ENCODE measurements at places on chromosomes 6 and 20.

- no peak for DNase-seq
These were observed 112.5 kb downstream of the FAM217A start for GRCh38 chr6:3966426-3966825.

DNA sequence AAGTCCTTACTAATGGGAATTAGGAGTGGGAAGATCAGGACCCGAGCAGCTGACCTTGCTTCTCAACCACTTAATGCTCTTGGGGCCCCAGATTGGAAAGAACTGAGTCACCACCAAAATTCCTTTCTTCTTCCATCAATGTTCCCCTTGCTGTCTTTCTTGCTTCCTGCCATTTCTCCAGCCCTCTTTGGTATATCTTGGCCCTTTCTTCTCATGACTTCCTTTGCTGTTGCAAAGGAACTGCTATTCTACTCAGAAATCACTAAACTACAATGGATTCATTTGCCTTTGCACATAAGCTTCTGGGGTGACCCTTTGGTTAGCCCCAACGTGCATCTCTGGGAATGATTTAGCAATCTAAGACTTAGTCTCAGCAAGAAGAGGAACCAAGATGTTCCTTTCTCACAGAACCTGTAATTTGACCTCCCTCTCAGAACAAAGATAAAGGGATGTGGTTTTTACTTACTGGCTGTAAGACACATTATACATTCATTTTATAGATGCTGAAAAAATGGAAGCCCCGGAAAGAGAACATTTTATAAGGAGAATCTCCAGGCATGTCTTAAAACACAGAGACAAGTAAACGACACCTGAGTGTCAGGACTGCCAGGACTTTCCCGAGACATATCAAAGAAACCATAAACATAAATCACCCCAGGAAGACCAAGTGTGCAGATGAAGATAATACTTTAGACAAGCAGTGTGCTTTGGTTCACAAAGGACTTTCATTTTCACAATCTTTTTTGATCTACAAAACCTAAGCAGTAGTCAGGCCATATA is 99.0 kb upstream of the TNFAIP3 start:
- peak; percentile 18 for DNase-seq

- DNase-seq, result no peak
These were observed 2.2 kb downstream of the HIVEP2 start for GRCh38 chr6:142942805-142943227.

DNA sequence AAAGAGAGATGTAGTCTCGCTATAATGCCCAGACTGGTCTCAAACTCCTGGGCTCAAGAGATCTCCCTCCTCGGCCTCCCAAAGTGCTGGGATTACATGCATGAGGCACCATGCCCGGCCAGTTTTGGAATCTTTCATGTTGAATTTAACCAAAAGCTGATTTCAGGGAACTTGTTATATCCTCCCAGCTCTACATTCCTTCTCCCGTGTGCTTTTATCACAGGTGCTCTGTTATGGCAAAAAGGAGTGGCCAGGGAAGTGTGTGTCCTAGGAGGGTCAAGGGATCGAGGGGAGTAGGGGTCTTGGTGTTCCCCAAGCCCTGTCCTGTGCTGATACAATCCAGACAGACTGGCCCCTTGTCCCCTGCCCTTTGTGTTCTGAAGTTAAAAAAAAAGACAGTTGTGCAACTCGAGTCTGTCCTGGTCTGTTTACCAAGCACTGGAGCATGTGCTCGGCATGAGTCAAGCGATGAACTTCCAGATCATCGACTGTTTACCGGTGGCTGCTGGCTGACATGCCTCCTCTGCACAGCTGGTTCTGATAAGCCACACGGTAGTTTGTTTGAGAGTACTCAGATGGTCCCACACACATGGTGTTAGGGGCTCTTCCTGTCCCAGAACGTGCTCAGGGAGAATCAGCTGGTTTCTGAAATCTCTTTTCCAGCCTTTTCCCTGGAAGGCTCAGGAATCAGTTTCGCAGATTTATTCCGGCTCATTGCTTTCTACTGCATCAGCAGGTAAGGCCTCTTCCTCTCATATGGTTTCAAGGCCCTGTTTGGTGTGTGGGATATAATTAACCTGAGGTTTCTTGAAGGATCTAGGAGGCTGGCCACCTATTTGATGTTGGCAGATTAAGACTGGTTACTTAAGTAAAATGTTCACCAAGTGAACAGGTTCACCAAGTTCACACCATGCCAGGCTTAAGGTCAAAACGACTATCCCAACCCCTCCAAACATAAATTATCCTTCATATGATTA is 52.6 kb upstream of the NAA20 start:
- peak; percentile 81 for DNase-seq

- no peak for DNase-seq
These were observed 77.0 kb downstream of the CDH4 start for GRCh38 chr20:61328911-61329558.

DNA sequence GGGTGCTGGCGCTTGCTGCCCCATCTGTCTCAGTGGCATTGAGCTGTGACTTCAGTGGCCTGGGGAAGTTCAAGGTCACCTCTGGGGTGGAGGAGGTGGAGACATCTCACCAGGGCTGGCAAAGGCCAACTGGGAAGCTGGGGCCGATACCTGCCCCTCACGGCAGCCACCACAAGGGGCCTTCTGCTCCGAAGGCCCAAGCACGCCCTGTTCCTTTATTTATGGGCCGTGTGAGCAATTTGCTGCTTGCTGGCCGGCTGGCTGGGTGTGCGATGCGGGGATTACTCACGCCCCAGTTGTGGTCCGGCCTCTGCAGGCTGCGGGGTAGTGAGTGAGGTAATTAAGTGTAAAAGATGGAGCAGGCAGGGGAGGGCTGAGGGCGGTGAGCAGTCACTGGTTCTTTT is 13.2 kb upstream of the SCRT2 start:
- no peak for DNase-seq

- no peak for DNase-seq
These were observed 590.7 kb downstream of the EYS start for GRCh38 chr6:65116326-65116725.

DNA sequence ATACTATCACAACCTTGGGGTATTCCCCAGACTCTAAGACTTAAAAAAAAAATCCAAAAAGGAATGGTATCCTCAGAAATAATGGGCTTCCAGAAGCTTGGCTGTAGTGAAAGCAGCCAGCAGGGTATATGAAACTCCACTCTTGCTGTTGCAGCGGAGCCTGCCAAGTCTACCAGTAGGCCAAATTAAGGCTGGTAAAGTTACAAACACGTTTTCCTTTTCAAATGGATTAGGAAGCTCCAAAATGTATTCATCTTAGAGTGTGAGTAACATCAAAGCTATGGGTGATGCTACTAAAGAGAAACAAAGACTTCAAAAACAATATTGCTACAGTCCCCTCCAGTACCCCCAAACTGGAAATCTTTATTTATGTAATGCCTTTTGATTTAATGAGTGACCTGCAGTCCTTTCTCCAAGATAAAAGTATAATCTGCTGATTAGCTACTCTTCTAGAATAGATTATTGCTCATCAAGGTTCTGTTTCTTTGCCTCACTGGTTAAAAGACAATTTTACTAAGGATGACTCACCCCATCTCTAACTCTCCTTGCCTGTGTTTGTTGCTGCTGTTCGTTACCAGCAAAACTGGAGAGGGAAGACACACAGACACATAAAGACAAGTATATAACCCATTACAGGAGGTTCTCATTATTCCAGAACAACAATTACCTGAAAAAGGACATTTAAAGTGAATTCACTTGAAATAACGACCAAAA is 84.9 kb downstream of the BTBD9 start:
- peak; percentile 11 for DNase-seq

DNA sequence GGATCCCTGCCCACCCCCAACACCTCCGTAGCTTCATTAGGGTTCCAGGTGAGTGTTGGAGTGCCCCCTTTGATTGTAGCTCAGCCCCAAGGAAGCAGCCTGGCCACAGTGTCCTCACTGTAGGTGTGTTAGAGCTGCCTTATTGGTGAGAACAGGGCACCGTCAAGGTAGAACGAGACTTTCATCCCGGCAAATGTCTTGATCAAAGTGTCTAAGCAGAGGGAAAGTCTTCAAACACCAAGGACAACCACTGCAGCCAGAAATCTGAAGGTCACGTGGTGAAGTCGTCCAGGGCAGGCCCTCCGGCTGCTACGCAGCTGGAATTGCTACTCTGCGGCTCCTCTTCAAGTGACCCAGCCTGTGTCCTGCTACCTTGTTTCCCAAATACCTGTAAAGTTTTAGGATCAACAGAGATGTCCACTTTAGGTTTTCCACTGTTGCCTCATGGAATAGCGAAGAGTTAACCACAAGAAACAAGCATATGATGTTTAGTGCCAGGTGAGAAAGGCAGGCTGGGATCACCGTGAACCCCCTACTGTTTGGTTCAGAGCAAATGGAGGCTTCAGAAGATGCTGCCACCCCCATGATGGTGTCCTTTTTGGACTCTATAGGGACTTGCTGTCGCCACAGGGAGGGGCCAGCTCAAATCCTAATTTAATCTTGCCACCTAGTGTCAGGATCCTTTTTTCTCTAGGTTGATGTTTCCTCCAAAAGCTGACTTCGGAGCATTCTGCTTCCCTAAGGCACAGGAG is 1.7 kb upstream of the DLL1 start:
- no peak for DNase-seq

- no peak for DNase-seq
These were observed 733.3 kb downstream of the HACE1 start for GRCh38 chr6:104126315-104127005.

DNA sequence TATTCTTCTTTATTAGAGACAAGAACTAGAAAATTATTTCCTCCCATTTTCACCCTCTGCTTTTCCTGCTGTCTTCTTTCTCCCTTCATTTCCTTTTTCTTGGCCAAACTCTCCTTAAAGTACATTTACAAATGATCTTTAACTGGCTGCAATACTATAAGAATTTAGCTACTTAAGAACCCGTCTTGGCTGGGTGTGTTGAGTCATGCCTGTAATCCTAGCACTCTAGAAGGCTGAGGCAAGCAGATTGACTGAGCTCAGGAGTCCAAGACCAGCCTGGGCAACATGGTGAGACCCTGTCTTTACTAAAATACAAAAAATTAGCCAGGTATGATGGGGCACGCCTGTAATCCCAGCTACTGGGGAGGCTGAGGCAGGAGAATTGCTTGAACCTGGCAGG is 39.3 kb upstream of the SRPK1 start:
- no peak for DNase-seq

DNA sequence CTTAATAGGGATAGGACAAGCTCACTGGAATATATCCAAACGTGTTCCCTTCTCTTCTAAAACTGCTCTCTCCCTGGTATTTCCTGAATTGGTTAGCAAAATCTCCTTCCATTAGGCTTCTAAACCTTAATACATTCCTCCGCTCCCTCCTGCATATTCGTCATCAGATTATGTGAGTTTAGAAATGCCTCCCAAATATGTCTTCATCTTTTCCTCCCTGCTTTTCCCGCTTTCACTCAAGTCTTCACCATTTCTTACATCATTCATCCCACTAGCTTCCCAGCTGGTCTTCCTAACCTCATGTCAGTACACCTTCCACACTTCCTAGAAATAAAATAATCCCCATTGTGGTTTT is 26.9 kb downstream of the SLC22A16 start:
- no peak for DNase-seq

DNA sequence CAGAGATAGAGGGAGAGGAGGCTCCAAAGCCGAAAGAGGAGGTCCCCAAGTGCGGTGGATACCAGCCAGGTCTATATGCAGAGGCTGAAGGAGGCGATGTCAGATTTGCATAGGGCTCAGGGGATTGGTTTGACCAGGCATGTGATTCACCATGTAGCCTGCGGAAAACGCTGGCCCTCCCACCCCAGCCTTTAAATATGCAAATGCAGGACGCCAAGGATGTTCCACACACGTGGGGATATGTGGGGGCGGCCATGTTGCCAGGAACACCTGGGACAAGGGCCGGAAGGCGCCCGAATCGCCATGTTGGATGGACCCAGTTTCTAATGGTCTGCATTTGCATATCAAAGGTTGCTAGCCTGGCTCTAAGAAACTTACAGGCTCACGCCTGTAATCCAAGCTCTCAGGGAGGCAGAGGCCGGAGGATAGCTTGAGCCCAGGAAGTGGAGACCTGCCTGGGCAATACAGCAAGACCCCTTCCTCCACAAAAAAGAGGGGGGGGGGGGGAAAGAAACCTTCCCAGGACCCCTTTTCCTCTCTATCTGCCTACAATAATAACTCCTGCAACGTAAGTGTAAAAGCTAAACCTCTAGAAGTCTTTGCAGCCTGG is 110.5 kb downstream of the TULP4 start:
- DNase-seq, result no peak

GRCh38 chr20:60968853-60969720 is 283.0 kb upstream of the CDH4 start:
- DNase-seq, result no peak

DNA sequence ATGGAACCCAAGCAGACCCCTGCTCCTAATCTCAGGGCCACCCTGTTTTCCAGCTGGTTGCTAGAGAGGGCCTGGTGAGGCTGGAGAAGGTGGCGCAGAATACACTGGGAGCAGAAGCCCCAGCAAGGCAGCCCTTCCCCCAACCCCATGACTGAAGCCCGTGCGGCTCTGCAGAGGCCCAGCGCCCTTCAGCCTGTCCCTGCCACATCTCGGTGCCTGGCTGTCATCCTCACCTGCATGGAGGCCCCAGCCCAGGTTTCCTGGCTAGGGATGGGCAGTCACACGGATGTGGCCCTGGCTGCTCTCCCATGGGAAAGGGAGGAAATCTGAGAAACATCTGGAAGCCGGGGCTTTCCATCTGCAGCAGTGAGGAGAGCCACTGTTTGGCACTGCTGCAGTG is 26.1 kb upstream of the VSTM2L start:
- DNase-seq, result no peak

DNA sequence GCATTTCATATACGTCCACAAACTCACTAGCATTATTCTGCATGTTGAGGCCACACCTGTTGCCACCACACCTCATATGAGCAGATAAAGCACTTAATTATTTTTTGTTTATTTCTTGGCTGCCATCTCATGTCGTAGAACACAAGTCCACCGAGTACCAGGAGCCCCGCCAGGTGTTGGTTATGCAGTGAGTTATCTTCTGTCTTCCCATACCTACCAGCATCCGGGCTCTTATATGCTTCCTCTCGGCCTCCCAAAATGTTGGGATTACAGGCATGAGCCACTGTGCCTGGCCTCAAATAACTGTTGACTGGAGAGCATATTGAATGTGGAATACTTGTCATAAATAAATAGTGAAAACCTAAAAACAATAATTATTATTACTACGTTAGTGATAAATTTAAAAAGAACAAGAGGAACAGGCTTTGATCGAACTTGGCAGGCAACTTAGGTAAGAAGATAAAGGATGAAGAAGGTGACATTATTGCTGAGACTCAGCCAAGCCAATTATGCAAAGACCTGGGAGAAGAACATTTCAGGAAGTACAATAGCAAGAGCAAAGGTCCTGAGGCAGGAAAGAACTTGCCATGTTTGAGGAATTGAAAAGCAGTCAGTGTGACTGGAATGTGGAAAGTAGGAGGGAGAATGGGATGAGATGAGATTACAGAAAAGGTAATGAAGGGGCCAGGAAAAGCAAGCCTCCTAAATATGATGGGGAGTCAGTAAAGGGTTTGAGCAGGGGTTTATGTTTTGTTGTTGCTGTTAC is 12.6 kb upstream of the SLC23A2 start:
- no peak for DNase-seq

GRCh38 chr20:25579081-25579770 is 6.1 kb downstream of the NINL start:
- DNase-seq, result no peak

- no peak for DNase-seq
These were observed 145.5 kb downstream of the RNASET2 start for GRCh38 chr6:166810864-166811263.
